ENCODE measurements at places on chromosomes 6 and 20.

GRCh38 chr6:6284221-6284966, 36.1 kb downstream of the F13A1 start:
- DNase-seq, result no peak

DNA sequence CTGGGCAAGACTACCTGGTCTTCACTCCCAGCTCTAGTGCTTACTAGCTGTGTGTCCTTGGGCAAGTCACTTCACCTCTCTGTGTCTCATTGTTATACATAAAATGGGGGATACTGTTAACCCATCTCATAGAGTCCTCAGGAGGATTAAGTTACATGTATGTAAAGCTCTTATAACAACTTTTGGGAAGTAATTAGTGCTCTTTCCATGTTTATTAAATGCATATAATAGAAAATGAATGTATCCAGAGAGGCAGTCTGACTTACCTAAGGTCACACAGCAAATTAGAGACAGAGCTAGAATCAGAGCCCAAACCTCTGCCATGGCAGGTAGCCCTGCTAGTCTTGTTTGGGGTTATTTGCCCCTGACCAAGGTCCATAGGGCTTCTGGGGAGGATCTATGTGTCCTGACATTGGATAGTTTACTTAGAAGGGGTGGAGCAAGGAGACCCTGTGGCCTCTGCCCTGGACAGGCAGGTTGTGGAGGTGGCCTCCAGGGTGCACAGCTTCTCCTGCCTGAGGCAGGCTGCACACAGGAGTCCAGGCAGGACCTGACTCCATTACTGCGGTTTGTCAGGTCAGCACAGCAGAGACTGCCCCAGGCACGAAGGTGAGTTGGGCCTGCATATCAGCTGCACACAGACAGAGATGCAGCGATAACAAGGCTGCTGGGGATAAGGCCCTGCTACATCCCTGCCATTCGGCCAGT, 8.4 kb upstream of the MAPK13 start:
- DNase-seq, result no peak

DNA sequence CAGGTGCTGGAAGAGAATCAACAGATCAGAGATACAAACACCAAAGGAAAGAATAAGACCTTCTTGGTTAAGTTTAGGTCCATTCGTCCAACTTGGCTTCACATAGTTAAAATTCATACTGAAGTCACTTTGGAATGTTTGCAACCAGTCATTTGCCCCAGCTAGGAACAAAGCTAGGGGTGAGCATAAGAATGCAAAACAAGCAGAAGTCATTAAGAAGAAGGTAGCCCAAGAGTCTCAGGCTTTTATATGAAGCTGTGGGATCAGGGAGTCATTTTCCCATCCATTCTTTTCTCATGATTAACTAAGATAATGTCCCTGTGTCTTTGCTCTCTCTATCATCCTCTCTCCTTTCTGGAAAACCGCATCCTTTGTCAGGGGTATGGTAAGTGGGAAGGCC, 51.5 kb upstream of the TMEM170B start:
- DNase-seq, result no peak

DNA sequence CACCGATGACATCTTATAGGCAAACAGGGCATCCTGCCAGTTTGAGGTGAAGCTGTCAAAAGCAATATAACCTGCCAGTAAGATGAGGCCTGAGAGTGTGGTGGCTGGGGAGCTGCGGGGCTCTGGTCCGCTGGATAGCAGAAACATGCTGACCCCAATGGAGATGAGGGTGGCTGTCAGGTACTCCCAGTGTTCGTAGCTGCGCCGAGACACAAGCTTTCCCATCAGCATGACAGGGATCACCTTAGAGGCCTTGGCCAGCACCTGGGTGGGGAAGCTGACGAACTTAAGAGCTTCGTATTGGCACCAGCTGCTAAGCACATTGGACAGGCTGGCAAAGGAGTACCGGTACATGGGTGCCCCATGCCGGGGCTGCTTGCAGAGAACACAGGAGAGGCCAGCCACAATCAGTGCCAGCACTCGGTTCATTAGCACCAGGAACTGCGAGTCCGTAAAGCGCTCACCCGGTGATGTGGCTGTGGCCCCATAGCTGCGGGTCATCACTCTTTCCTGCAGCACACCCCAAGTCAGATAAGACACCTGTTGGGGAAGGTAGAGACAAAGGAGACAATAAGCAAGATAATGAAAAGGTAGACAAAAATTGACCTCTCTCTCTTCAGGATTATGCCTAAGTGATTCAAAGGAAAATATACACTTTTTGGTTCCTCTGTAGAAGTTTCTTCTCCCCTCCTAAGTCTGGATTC, 2.1 kb downstream of the SLC35B2 start:
- DNase-seq, result no peak

- no peak for DNase-seq
These were observed 27.4 kb upstream of the SCRT2 start for GRCh38 chr20:703006-703405.

DNA sequence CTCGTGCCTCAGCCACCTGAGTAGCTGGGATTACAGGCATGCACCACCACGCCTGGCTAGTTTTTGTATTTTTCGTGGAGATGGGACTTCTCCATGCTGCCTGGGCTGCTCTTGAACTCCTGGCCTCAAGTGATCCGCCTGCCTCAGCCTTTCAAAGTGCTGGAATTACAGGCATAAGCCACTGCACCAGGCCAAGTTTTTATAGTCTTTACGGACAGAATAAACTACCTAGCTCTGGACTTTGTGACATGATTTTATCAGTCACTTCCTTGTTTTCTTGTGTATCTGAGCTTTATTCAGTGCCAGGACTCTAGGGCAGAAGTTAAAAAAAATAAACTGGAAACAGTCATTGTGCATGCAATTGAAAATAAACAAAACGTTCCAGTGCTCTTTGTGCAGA, 46.7 kb upstream of the RALGAPA2 start:
- DNase-seq, result no peak

DNA sequence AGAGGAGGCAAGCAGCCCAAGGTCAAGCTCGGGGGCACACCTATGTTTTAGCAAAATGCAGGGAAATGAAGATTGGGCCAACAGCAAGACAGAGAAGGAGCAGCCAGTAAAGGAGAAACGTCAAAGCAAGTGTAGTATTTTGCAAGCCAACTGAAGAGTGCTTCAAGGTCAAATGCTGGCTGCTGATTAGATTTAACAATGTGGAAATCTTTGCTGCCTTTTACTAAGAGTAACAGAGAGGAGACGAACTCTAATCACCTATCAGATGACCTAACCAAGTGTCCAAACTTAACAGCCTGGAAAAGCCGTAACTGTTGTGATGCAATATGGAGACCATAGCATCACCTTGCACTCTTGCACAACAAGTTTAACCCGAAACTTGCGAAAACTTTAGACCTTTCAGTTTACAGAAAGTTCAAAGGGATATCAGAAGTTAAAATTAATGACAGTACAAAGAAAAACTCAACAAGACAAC, 30.4 kb downstream of the AKIRIN2 start:
- no peak for DNase-seq

GRCh38 chr6:134352786-134353480, 35.0 kb upstream of the SGK1 start:
- no peak for DNase-seq

- DNase-seq, result no peak
These were observed 257.4 kb downstream of the MAFB start for GRCh38 chr20:40431611-40432010.

GRCh38 chr20:61815678-61816077, 250.0 kb downstream of the TAF4 start:
- DNase-seq, result no peak

- no peak for DNase-seq
These were observed 173.6 kb downstream of the CDC5L start for GRCh38 chr6:44561060-44561623.

GRCh38 chr20:41098703-41099250, 38.6 kb upstream of the PLCG1 start:
- DNase-seq, result no peak

GRCh38 chr6:132414761-132415160, 13.5 kb upstream of the MOXD1 start:
- DNase-seq, result no peak

- DNase-seq, result no peak
These were observed 103.6 kb downstream of the NOL4L start for GRCh38 chr20:32481311-32482142.

GRCh38 chr20:46559001-46559400, 8.5 kb upstream of the OCSTAMP start:
- no peak for DNase-seq

GRCh38 chr6:137283940-137284810, 65.0 kb upstream of the IFNGR1 start:
- peak; percentile 43 for DNase-seq

- DNase-seq, result no peak
These were observed 9.8 kb downstream of the OR12D1 start for GRCh38 chr6:29424575-29424974.

DNA sequence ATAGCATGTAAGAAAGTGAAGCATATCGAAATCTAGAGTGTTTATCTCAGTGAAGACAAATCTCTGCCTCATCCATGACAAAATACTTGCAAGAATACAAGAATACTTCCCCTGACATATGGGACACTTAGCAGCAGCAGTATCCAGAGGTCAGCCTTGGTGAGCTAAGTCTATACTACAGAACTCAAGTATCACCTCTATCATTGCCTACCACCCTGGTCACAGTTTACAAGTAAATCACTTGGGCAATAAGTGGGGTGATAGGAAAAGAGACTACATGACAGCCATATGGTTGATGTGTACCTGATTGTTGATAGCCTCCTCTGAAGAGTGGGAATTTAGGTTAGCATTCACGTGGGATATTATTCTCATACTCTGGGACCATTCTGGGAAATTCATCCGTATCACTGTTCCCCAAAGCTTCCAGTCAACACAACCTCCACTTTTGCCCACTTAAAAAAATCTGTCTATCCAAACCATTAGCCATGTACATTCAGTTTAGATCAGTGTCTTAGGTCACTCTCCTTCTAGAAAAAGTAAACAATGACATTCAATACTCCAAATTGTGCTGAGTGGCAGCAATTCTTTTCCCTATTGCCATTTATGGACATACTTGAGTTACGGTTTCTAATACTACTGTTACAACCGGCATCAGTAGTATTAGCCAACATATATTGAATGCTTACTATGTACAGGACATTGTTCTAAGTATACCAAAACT, 118.2 kb upstream of the PRSS16 start:
- no peak for DNase-seq

GRCh38 chr20:36173451-36173933, 19.0 kb downstream of the EPB41L1 start:
- peak; percentile 44 for DNase-seq

DNA sequence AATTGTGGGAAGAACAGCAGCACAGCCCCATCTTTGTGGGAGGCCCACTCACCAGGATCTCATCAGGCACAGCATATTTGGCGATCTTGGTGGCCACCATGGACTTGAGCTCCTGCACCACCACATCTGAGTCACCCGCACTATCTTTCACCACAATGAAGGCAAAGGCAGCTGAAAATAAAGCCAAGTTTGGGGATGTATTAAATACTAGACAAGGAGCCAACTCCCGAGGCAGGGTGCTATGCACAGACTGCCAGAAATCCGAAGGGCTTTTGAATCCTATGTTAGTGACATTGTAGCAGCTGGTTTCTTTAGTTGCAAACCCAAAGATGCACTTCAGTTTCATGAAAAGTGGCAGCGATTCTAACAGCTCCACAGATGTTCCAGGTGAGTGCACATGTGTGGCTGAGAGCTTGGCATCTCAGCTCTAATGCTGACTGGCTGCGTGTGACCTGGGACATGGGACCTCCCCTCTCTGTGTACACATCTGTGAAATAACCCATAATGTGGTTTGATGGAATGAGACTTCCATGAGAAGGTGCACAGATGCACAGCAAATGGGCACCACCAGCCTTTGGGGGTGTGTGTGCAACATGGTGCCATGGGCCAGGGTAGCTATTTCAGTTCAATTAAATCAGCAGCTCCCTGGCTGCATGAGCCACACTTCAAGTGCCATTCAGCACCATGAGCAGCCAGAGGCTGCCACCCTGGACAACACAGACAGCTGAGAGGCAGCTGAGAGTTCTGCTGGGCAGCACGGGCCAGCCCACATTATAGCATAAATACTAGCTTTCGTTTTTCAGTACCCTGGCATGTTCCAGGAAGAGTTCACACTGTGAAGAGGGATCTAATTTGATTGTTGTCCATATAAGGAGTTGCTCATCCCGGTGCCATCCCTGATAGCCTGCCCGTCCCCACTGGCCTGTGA, 16.9 kb upstream of the APMAP start:
- DNase-seq, result no peak

DNA sequence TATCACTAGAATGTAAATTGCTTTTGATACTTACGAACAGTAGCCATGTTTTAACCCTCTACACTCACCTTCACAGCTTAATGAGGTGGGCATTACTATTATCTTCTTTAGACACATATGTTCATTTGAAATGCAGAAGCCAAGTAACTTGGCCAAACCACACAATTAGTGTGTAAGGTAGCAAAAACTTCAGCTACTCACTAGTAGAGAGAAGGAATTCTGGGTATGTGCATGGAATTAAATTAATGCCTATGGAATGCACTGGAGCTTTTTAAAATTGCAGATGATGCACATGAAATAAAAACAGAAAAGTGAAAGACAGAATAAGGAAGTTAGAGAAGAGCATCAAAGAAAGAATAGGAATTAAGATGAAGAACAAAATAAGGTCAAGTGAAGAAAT, 494.0 kb downstream of the ADGRB3 start:
- no peak for DNase-seq

- DNase-seq, result no peak
These were observed 61.9 kb upstream of the KCNG1 start for GRCh38 chr20:51084593-51085377.

DNA sequence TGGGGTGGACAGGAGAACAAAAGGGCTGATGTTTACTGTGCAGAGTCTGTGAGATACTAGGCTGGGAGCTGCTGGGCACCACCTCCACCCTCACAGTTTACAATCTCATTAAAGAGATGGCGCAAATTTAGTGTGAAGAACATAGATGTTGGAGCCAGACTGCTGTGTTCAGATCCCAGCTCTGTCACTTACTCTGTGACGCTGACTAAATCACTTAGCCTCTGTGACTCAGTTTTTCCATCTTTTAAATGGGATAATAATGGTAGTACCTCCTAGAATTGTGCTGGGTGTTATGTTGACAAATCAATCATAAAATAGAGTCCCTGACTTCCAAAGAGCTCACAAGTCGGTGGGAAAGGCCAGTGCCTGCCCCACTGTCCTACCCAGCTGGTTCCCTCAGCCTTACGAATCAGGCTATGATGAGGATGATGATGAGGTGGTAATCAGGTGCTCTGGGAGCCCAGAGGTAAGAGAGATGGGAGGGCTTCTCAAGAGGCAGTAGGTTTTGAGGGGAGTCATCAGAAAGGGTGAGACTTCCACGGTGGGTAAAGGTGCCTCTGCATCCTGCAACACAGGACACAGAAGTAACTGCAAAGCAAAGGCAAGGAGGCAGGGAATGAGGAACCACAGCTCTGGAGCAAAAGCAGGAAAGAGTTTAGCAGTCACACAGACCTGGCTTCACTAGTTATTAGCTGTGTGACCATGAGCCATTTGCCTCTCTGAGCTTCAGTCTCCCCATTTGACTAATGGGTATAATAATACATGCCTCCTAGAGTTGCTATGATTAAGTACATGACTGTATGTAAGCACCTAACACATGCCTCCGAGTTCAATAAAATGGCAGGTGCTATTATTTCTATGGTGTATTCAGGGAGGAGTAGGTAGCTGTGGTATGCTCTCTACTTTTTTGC, 8.9 kb downstream of the FYN start:
- no peak for DNase-seq

GRCh38 chr6:9520417-9521151, 894.3 kb downstream of the TFAP2A start:
- DNase-seq, result no peak

GRCh38 chr20:31454361-31454760, 13.9 kb downstream of the DEFB123 start:
- DNase-seq, result no peak

All from head of caudate nucleus (tissue), 42 donors.